Activated T-cell treated with anti-CD3 and anti-CD28 coated beads, Interleukin-2, amount 50 U/mL, for 72 hours (primary cell): ENCODE measurements at places on chromosomes 4 and X.

DNA sequence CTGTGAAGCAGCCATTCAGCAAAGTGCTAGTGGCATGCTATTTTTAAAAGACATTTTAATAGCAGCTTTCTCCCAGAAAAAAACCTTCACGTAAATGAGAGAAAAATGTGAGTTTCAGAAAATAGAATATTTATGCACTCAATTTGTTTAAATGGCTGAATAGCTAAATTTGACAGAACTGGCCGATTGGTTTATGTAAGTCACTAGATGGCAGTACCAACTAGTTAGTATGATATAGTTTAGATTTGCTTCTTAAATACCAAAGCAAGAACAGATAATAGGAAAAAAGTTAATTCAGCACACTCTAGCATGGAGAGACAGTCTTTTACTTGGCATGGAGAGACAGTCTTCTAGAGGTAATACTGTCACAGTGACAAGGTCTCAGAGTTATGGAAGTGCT lies 250.1 kb downstream of the SNCA start:
- no peak for DNase-seq

GRCh38 chr4:124754681-124755080 lies 42.1 kb upstream of the ANKRD50 start:
- no peak for DNase-seq

- DNase-seq: no peak
Measured at GRCh38 chr4:112358952-112359749, 62.0 kb downstream of the ALPK1 start.

- DNase-seq: no peak
Measured at GRCh38 chrX:129790808-129791207, 11.1 kb downstream of the SASH3 start.
